Stimulated activated CD8-positive, alpha-beta memory T cell treated with anti-CD3 and anti-CD28 coated beads, Interleukin-4, amount 100 ng/mL, for 1 hour (primary cell): ENCODE measurements at places on chromosomes 1 and 21.

GRCh38 chr1:160634543-160635491 is 12.0 kb downstream of the SLAMF1 start:
- DNase-seq: no peak

- DNase-seq: no peak
Observed at GRCh38 chr1:213186168-213186567, 135.1 kb downstream of the RPS6KC1 start.

- no peak for DNase-seq
Observed at GRCh38 chr1:225699336-225699735, 46.4 kb upstream of the ENAH start.

GRCh38 chr1:158149577-158150269 is 31.0 kb upstream of the CD1D start:
- DNase-seq: peak; percentile 35

DNA sequence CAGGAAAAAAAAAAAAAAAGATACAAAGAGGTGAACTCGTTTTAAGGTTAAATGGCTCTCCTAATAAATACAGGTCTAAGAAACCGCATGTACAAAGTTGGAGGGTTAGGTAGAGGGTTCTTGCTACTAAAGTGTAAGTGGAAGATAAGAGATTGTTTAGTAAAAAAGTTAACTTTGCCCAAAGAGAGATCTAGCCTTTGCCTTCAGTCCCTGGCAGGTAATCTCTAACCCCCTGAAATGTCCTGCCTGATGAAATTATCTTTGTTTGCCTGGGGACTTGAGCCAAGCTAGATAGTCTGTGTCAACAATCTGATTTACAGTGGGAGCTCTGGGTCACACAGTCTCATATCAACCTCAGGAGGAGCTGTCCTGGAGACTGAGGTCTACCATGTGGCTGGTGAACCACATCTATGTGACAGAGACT is 57.6 kb downstream of the TRIM33 start:
- no peak for DNase-seq

DNA sequence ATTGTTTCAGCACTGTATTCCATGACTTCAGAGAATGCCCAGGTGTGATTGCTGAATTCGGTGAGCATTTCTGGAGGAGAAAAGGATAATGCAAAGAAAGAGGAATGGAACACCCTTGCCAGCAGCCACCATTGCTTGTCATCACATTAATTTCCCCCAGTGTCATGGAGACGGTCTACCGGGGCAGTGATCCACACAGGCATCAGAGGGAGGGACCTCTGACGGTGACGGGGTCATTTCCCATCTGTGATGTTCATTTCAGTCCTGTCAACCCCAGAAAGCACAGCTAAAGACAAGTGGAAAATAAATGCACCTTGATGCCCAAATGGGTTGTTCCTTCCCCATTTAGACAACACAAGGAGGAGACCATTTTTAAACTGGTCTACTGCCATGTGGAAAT is 376.4 kb downstream of the PCP4 start:
- DNase-seq: no peak

DNA sequence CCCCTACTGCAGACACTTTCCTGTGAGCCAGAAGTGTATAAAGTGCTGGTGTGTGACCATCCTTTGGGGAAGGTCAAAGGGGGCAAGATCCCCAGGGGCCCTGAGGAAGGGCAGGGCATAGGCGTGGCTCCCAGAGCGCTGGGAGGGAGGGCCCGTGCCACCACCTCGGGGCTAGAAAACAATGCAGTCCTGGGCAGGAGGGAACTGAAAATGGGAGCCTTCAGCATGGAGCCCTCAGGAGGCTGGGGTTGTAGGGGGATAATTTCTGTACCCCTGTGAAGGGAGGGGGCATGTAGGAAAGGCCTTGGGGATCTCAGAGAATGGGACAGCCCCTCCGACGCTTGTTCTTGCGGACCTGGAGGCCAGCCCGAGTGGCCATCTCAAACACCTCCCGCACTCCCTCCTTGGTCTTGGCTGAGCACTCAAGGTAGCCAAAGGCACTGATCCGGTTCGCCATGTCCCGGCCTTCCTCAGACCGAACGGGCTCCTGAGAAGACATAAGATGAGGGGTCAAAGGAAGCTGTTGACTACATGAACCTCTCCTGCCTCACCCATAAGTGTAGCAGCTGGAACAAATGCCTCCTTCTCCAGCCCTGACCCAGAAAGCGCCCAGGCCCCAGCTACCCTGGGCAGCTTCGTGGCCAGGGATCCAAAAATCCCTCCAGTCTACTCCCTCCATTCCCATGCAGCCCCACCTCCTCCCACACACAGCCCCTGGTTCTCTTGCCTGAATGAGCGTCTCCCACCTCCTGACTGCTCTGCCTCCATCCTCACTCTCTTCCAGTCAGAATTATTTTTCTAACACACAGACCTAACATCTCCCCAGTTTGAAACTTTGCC is 5.5 kb downstream of the RHOC start:
- DNase-seq: no peak

DNA sequence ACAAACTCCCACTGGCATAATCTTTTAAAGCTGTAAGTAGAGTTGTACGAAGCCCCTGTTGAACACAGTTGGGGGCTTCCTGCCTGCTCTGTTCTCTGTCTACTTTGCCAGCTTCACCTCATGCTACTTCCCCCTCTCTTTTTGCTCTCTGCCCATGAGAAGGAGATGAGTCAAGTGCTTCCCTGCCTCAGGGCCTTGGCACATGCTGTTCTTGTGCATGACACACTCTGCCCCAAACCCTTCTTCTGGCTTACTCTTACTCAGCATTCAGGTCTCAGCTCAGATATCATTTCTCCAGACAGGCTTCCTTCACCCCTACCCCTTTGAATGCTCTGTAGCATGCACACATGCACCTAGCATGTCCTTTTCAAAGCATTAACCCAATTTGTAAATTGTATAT is 208.8 kb downstream of the FOXD2 start:
- no peak for DNase-seq

DNA sequence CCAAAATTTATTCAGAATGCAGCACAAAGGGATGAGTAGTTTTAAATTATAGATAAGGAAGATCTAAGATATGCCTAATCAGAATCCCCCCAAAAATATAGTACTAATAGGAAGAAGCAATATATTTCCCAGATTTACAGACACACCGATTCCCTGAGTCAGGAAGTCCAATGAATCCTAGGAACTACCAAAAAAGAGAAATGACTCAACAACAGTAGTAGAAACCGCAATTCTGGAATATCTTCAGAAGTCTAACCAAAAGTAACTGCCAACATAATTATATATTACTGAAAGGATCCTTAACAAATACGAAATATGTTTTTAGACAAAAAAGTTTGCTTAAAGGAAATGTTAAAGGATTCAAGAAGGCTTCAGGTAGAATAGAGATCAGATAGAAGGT is 10.3 kb downstream of the AHCTF1 start:
- DNase-seq: no peak

DNA sequence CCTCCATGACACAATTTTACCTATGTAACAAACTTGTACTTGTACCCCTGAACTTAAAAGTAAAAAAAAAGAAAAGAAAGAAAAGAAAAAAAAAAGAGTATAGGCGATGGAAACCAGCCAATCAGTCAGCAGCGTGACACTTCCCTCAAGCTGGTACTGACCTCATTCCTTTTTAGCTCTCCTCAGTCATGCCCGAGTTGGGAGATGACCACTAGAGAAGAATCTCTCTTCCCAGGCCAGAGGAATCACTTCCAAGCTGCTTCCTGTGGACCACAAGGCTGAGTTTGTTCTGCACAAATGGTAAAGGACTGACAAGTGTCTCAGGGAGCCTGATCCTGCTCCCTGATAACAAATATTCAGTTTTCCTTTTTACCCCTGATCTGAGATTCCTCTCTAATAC is 313.5 kb upstream of the ESRRG start:
- no peak for DNase-seq

DNA sequence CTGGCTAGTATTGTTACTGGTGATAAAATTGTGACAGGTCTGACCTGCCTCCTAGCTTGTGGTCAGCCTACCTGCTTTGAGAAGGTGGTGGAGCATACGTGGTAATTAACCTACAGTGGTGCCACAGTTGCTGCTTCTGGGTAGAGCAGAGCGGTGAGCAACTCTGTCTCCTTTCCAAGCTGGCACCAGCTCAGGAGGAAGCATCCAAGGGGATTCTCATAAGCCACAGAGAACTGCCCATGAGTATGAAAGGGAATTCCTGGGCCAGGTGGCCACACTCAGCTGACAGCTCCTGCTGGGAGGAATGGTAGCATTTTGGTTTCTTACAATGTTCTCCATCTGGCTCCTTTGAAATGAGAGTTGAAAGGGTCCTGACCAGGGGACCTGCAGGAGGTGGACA is 39.4 kb downstream of the ATP2B4 start:
- DNase-seq: no peak

- no peak for DNase-seq
Observed at GRCh38 chr1:155485945-155486344, 76.7 kb downstream of the ASH1L start.

DNA sequence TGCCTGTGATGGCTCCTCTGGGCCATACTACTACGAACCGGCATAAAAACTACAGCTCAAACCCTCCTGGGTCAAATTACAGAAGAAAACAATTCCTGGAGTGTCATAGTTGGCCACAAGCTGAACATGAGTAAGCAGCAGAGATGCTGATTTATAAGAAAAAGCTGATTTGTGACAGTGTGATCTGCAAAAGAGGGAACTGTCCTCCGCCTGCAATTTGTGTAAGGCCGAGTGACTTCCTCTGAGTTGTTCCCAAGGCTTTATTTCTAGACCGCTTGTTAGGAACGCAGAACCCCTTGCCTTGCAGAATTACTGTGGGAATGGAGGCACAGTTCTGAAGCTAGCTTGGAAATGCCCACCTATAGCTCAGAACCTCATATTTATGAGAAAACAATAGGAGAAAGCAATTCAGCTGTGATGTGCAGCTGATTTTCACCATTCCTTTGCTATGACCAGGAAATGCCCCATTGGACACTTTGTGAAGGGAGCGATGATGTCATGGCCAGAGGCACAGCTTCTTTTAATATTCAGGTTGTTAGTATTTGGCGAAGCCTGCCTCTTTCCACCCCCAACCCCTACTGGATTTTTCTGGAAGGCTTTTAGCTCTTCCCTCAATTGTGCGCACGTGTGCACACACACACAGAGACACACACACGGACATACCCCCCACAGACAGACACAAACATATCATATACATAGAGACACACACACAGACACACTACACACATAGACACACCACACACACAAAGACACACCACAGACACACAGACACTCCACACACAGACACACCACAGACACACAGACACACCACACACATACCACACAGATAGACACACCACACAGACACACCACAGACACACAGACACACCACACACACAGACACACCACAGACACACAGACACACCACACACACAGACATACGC is 47.6 kb downstream of the IER5 start:
- DNase-seq: no peak

DNA sequence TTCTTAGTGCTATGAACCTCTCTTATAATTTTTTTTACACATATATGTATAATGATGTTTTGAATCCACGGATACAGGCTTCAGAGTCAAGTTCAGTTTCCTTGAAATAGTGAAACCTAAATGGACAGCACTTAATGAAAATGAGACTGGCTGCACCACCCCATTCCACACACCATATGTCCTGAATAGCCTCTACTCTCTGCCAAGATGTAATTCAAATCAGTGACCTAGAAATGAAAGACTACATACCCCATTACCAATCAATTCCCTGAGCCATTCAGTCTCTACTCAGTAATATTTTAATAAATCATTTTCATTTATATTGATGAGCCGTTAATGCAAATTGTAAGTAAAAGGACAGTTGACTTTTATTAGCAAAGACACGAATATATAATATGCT is 614.9 kb upstream of the TMPRSS15 start:
- no peak for DNase-seq

DNA sequence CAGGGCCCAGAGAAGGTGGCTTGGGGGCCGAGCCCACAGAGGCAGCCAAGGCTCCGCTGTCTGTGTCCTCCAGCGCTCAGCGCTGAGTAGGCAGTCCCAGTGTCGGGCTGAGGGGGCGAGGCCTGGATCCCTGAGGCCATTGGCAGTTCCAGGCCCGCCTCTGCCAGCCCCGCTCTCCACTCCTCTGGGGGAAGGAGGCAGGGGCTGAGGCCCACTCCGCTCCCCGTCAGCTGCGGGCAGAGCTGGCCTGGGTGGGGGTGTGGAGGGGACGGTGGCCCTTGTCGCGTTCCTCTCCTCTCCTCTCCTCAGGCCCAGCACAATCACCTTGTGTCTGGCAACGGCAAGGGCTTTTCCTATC is 132.8 kb downstream of the CASZ1 start:
- DNase-seq: no peak

GRCh38 chr1:14020006-14020405 is 320.0 kb downstream of the PRDM2 start:
- no peak for DNase-seq

GRCh38 chr1:216390956-216391355 is 32.3 kb downstream of the USH2A start:
- no peak for DNase-seq

DNA sequence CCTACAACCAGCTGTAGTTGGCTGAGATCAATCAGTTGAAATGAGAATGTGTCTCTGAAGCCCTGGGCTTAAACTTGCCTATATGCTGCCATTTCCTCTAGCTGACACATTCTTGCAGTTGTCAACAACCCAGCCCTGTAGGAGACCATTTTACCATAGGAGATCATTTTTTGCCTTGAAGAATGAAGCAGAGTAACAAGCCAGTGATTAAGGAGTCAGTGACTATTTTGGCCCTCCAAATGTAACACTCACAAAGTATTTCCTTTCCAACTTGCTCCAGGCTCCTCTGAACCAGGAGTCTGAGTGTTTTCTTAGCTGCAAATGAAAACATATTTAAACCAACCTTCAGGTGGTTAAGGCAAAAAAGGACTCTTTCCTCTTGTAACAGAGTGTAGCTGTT is 183.5 kb downstream of the ZZZ3 start:
- DNase-seq: no peak
